AG04450 (cell line): ENCODE measurements at places on chromosomes 13 and 19. TPM values are rescaled to one million over a fixed set of nuclear protein-coding genes. Genes with fewer than 3 reads are reported as not detected.

The ZNF345 gene
- 2.3 and 2.6 TPM in 2 replicates for polyA plus RNA-seq

DNA sequence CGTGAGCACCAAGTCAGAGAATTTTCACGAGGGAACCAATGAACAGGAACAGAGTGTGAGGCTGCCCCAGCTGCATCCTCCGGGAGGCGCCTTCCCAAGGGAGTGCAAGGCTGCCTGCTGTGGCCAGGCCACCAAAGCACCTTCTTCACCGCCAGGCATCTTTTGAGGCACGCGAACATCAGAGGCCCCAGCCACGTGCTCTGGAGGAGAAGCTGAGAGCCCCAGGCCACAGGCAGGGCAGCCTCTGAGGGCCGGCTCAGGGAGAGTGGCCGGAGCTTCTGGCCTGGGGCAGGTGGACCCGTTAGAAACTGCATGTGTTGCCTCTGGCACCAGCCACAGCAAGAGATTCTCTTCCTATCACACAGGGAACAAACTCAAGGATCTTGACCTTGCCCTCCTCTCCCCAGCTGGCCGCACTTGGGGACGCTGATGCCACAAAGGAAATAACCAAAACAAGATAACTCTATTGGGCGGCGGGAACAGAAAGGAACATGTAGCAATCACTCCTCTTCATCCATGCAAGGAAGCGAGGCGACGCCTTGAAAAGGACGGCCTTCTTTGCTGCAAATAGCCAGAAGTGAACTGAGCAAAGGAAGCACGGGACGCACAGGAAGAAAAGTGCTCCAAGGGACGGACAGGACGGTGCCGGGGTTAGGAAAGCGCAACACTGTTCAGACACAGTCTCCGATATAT lies 19.9 kb downstream of the GAS6 start:
- DNase-seq = no peak

- DNase-seq = peak; percentile 27
Measured at GRCh38 chr13:25886438-25887214, 165.2 kb downstream of the SHISA2 start.

GRCh38 chr19:38869160-38869835 lies 8.8 kb downstream of the RINL start:
- no peak for DNase-seq

GRCh38 chr13:97026531-97027161 lies 32.4 kb upstream of the OXGR1 start:
- no peak for DNase-seq

DNA sequence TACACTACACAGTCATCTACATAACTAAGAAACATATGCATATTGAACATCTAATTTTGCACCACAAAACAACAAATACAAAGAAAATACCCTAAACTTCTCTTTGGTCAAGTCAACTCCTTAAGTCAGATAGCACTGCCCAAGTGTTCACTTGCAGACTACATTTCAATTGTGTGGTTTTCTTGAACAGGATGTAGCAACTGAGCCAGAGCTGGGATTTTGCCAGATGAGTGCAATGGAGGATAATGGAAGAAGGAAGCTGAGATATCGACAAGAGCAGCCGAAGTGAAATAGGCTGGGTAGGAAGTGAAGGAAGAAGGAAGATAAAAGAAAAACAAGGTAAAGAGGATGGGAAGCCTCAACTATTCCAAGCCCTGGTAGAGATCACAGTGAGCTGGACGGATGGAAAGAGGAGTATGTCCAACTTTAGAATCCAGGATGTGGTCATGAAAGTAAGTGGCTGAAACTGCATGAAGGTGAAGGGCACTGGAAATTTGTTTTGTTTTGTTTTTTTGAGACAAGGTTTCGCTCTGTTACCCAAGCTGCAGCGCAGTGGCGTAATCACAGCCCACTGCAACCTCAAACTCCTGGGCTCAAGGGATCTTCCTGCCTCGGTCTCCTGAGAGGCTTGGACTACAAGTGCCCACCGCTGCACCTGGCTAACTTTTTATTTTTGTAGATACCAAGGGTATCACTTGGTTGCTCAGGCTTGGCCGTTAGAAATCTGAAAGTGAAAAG lies 15.0 kb downstream of the NUFIP1 start:
- DNase-seq = no peak

The BEST2 gene
- not detected in 2 replicates for polyA plus RNA-seq

- DNase-seq = no peak
Measured at GRCh38 chr19:47145639-47146486, 15.2 kb downstream of the SAE1 start.

DNA sequence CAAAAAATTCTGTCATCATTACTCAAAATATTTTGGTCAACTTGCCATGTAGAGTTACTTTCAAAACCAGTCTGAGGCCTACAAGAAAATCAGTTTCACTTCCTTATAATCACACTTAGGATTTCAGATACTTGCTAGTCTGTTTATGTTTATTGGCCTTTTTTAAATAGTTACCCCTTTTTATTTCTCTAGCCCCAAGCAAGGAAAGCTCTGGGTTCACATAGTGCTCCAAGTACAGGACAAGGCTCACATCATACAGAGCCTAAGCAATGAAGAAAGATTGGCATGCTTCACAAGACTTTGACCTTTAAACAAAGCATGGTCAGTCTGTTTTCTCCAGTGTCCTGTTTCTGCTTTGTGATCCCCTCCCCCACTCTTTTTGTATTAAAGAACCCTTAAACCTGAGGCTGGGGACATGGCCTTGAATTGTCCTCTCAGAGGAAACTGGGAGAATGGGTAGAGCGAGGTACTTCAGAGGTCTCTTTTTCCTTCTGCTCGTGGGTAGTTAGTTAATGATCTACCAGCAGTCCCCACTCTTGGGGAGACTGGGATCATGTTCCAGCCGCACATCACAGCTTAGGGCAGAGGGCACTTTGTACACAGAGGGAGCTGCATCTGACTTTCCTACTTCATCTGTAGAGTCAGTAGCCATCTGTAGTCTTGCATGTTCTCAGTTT lies 30.7 kb downstream of the CEACAM1 start:
- DNase-seq = no peak

DNA sequence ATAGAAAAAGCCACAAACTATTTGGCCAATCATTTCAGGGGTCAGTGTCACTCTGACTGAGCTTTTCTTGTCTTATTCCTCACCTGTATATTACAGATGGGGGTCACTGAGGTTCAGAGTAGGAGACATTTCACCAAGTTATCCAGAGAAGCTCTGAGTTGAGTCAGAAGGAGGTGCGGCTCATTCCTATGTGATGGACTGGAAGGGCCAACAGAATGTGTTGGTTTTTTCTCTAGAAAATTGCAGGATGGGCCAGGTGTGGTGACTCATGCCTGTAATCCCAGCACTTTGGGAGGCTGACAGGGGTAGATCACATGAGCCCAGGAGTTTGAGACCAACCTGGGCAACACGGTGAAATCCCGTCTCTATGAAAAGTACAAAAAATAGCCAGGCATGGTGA lies 24.5 kb upstream of the ZNF83 start:
- no peak for DNase-seq

- DNase-seq = no peak
Measured at GRCh38 chr19:1000095-1000494, at the start of gene GRIN3B. Gene GRIN3B, plus strand, starts transcription at chr19:1000419. Its CDS starts 19 bp downstream, at chr19:1000438.

- peak; percentile 21 for DNase-seq
Measured at GRCh38 chr13:109844396-109844795, 58.0 kb upstream of the IRS2 start.

DNA sequence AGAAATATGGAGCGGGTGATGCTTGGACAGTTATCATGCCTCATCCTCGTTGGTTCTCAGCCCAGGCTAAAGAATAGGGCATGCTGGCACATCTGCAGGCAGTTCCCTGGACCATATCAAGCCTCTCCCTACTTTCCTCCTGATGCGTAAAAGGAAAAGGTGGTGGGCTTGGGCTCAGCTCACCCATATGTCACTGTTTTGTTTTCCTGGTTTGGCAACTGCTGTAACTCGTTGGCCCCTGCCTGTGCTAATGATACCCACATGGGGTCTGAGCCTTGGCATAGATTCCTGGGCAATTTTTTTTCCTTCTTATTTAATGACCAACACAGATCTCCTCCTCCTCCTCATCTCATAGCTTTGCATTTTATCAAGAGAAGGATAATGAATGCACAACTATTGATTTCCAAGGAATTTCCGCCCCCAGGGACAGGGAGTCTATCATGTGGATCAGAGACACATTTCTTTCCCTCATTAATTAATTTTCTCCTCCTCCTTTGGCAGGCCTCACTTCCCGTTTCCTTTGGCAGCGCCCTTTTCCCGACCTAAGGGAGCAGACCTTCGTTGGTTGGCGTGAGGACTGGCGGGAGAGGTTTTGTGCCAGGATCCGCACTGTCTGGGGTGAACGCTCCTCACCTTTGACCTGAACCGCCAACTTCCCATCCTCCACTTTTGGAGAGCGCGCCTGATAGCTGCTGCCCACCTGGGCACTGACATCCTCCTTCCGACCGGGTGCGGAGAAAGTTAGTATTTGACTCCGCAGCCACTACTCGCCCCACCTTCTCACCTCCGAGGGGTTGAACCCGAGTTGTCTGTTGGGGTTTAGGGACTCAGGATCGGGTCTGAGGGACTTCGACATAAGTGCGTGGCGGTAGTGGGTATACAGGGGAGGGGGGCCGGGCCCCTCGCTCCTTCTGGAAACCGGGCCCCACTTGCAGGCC lies 3.4 kb upstream of the POU4F1 start:
- no peak for DNase-seq

The ZNF837 gene
- 0.33 and 0.37 TPM in 2 replicates for polyA plus RNA-seq

- no peak for DNase-seq
Measured at GRCh38 chr19:5676772-5677105, 3.6 kb downstream of the MICOS13 start.

The NR2C2AP gene
- polyA plus RNA-seq = 3.8 and 4.1 TPM in 2 replicates

GRCh38 chr13:99977334-99977911 lies 4.2 kb upstream of the ZIC2 start:
- DNase-seq = no peak

GRCh38 chr19:14459703-14460102 lies 15.5 kb downstream of the PTGER1 start:
- DNase-seq = no peak

The CEACAM8 gene
- polyA plus RNA-seq = not detected in 2 replicates

DNA sequence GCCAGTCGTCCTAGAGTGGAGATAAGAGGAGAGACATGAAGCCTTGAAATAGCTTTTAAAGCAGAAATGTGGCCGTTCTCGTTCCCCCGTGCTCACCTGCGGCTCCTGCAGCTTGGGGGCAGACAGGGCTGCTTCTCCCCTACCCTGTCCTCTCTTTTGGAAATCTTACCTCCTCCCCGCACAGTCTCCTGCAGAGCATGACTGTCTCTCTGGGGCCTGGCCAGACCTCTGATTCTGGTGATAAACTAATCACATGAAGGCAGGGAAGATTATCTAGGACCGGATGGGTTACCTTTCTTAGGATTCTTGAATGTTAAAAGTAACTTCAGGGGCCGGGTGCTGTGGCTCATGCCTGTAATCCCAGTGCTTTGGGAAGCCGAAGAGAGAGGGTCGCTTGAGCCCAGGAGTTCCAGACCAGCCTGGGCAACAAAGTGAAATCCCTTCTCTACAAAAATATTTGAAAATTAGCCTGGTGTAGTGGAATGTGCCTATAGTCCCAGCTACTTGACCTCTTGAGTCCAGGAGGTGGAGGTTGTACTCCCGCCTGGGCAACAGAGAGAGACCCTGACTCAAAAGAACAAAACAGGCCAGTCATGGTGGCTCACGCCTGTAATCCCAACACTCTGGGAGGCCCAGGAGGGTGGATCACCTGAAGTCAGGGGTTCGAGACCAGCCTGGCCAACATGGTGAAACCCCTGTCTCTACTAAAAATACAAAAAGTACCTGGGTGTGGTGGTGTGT lies 8.1 kb downstream of the CEBPA start:
- no peak for DNase-seq

The GPR4 gene
- polyA plus RNA-seq = not detected in 2 replicates

- no peak for DNase-seq
Measured at GRCh38 chr19:17863520-17864182, 3.9 kb downstream of the RPL18A start.

DNA sequence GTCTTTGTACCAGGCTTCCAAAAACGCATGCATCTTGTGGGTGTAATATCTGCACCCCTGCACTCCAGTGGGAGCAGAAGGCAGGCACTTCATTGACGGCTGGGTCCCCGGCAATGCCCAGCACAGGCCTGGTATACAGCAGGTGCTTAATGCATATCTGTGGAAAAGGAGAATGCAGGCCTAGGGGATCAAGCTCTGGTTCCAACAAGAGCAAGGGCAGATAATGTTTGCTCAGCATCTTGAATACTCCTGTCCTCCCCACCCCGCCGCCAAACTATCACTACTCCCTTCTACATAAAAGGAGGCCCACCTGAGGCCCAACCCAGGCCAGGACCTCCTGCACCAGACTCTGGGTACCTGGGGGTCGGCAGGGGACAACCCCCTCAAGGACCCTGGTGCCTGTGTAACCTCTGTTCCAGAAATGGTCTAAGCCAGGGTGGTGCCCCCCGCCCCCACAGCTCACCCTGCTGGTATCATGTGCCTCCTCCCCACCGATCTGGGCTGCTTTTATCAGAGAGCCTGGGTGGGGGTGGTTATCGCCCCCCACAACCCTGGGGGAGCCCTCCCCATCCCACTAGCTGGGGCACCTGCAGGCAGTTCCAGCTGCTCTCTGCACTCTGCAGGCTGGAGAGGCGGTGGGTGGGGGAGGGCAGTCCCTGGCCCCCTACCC lies 4.8 kb downstream of the KLF16 start:
- no peak for DNase-seq

The SOHLH2 gene
- 0.14 and 0.35 TPM in 2 replicates for polyA plus RNA-seq

- DNase-seq = no peak
Measured at GRCh38 chr13:26562512-26562890, 5.0 kb downstream of the WASF3 start.

- DNase-seq = no peak
Measured at GRCh38 chr19:7987114-7987768, 18.2 kb downstream of the ELAVL1 start.
